ENCODE measurements at places on chromosomes 7 and 10. TPM values are rescaled to one million over a fixed set of nuclear protein-coding genes. Genes with fewer than 3 reads are reported as not detected.

DNA sequence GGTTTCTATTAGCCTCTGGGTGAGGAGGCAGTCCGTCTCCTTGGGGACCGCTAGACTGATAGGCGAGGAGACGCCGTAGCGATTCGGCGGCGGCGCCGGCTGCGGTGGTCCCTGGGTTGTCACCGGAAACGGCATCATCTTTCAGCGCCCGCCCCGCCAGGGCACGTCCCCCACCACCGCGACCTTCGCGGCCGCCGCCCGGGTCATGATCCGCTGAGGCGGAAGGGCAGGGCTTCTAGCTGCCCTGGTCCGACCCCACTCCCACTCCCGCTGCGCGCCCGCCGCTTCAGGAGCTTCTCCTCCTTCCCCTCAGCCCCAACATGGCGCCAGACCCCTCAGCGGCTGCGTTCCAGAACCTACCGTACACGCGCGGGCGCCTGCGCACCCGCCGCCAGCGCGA lies at the start of gene PAPOLB:
PAPOLB (minus strand) TSS at position 358 of the 400 bp plus-strand sequence; CDS start at position 138, 220 bp downstream.
- DNase-seq, result no peak

Gene SLC26A5
- total RNA-seq, result 0.40 TPM

Gene ELMO1
- total RNA-seq, result 18.4 TPM

Gene VPS37D
- 3.8 TPM for total RNA-seq

DNA sequence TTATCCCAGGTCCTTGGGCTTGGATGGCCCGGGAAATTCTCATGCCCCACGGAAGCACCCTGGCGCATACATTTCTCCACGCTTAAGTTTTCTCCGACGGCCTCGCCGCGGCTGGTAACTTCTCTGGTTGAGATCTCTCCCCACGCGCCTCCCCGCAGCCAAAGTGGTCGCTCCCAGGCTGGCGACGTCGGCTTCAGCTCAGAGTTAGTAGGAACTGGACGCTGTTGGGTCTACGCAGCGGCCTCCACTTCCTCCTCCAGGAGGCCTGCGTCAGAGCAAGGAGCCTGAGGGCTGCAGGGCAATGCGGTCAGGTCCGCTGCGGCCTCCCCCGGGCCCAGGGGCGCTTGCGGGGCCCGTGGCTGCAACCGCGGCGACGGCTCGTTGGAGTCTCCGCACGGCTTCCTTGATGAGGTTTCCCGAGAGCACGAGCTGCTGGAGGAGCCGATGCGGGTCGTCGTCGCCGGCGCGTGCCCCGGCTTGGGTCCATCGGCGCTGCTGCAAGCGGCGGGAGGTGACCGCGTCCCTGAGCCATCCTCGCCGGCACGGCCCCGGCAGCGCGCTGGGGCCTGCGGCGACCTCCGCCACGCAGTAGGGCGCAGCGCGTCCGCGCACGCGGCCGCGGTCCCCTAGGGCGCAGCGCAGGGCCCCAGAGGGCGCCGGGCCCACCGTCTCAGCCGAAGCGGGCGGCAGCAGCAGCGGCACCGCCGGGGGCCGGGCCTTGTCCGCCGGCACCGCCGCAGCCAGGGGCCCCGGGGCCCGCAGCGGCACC lies 744 bp downstream of the FRAT2 start:
- DNase-seq, result no peak

DNA sequence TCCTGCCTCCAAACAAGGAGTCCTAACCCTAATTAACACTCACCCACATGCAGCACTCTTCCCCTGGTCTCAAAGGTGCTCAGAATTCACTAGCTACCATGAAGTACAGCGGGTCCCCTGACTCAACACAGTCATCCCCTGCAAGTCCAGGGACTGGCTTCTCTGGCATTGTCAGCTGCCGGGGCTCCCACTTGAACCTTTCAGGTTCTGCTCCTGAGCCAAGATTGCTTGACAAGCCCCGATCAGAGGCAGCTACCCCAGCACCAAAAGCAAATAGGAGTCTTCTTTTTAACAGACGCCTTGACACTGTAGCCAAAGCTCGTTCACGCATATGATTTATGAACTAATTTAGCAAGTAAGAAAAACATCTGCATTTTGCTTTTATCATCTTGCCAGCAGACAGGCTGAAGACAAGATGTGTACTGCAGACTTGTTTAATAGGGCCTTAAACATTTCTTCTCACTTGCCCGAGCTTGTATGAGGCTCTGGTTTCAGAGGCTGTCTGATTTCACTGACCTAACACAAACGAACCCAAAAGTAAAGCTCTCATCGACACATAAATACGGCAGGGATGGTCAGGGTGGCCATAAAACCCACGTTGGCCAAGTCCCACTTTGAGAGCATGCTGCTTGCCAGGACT lies 67.6 kb upstream of the ADAM12 start:
- peak; percentile 32 for DNase-seq

- no peak for DNase-seq
Measured at GRCh38 chr10:103617602-103618385, 124.3 kb downstream of the NEURL1 start.

Gene STOX1
- total RNA-seq, result 2.5 TPM

- DNase-seq, result no peak
Measured at GRCh38 chr7:128010391-128011127, 20.7 kb downstream of the LRRC4 start.

DNA sequence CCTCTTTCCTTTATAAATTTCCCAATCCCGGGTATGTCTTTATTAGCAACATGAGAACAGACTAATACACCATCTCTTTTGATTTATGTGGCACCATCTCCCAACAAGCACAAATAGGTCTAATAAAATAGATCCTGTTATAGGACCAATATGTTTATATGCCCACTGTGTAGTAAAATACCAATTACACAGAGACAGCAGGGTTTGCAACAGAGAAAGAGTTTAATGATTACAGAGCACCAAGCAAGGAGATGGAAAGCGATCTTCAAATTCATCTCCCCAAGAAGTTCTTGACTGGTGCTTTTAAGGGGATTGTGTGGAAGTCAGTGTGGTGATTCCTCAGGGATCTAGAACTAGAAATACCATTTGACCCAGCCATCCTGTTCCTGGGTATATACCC lies 33.5 kb upstream of the TECTB start:
- no peak for DNase-seq

Gene DNAJC2
- total RNA-seq, result 44.2 TPM

DNA sequence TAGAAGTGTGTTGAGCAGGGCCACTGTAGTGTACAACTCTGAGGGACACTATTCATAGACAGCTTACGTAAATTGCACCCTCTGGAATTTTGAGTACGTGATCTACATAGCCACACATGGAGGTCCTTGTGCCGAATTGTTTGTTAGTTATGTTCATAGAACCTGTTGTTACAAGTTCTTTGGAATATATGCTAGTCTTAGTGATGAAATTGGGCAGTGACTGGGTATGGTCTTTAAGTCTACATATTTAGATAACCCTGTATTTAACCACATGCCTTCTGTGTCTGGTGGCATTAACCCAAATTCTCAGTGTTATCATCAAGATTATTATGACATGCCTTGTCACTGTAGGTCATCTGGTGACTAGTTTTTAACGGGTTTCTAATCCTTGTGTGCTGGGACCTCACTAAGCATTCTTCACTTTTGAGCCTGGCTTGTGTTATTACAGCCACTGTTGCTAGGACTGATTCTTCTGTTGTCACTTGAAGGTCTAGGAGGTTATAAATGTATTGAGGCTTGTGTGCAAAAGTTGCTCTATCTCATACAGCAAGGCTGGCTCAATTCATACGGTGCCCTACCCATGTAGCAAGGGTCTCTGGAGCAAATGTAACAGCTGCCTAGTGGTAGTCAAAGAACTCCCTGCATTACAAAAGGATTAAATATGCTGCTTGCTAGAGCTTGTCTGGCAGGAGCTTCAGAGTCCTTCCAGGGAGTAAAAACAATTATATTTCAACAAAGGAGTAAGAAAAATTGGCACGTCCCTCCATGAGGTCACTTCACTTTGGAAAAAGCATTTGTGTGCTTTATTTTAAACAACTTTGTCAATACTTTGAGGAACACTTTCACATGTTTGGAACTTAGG lies 65.4 kb downstream of the CDK14 start:
- no peak for DNase-seq

Gene FAM107B
- 26.2 TPM for total RNA-seq

- DNase-seq, result no peak
Measured at GRCh38 chr7:81886211-81886764, 116.4 kb upstream of the HGF start.

DNA sequence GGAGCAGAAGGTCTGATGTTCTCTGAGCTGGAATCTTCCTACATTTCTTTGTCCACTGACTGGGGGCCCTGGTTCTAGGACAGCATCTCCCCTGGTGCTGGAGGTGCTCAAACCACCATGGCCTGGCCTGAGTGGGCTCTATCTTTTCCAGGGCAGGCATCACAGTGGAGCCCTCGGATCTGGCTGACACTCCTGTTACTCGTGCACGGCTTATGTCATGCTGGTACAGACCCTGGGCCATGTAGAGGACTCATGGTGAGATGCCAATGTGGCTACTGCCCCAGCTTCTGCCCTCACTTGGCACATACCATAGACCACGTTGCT lies 96.0 kb downstream of the HIPK2 start:
- no peak for DNase-seq

- DNase-seq, result no peak
Measured at GRCh38 chr7:30453921-30454320, 24.7 kb downstream of the NOD1 start.

DNA sequence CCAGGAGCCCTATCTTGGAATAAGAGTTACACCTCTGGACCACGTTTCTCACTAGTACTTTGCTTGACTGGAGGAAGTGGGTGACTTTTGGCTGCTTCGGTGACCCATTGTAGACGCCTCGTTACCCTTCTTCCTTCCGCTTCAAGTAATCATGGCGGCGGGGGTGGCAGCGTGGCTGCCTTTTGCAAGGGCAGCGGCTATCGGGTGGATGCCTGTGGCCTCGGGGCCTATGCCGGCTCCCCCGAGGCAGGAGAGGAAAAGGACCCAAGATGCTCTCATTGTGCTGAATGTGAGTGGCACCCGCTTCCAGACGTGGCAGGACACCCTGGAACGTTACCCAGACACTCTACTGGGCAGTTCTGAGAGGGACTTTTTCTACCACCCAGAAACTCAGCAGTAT lies 1.5 kb downstream of the KCND2 start:
- DNase-seq, result no peak

GRCh38 chr7:45020915-45021314 lies 20.9 kb downstream of the CCM2 start:
- DNase-seq, result no peak

- DNase-seq, result peak; percentile 34
Measured at GRCh38 chr7:103447073-103447960, 1.3 kb upstream of the SLC26A5 start.

DNA sequence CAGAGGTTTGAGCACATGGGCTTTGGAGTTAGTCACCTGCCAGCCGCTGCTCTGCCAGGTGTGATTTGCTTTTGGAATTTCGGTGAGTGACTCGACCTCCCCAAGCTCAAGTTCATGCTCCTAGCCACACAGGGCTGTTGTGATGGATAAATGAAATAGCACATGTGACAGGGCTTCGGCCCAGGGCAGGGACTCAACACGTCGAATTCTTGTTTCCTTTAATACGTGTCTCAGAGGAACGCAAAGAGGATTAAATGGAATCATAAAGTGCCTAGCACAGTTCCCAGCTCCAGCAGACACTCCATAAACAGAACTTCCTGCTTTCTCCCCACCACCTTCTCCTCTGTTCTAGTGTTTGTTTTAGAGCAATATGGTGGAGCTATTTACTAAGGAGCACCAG lies 88.3 kb upstream of the CHST15 start:
- DNase-seq, result no peak

DNA sequence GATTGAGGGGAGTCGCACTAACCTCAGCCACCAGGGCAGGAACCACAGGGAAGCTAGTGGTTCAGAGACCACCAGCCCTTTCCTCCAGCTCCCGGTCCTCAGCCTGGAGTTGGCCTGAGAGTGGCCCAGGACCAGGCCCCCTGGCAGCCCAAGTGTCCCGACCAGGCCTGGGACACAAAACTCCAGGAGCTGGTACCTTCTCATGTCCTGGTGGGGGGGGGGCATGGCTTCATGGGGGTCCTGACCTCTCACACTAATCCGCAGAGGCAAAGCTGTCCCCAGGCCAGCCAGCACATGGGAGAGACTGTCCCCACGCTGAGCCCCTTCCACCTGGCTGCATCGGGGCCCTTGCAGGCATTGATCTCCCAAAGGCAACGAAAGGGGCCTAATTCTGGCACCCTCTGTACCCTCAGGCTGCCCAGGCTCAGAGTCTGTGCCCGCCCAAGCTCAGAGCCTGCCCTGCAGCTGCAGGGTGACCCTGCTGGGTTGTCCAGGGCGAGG lies 28.2 kb downstream of the GPRIN2 start:
- DNase-seq, result no peak

Gene ARPC1B
- 61.8 TPM for total RNA-seq

Gene IDI2
- total RNA-seq, result not detected

DNA sequence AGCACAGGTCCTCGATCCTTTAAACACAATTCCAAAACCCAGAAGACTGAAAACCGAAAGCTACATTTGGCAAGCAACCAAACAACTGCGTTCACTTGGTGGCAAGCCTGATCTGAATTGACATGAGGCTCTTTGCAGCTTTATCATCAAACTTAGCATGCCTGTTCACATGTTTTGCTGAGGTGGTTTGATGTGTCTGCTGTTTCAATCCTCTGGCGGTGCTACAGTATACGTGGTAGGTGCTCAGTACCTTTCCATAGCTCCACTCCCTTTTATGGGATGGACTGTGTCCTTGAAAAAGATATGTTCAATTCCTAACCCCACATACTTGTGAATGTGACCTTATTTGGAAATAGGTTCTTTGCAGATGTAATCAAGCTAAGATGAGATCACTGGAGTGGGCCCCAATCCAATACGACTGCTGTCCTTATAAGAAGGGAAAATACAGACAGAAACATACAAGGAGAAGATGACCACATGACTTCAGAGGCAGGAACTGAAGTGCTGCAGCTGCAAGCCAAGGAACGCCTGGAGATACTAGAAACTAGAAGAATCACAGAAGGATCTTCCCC lies 33.4 kb downstream of the CCDC6 start:
- DNase-seq, result no peak

DNA sequence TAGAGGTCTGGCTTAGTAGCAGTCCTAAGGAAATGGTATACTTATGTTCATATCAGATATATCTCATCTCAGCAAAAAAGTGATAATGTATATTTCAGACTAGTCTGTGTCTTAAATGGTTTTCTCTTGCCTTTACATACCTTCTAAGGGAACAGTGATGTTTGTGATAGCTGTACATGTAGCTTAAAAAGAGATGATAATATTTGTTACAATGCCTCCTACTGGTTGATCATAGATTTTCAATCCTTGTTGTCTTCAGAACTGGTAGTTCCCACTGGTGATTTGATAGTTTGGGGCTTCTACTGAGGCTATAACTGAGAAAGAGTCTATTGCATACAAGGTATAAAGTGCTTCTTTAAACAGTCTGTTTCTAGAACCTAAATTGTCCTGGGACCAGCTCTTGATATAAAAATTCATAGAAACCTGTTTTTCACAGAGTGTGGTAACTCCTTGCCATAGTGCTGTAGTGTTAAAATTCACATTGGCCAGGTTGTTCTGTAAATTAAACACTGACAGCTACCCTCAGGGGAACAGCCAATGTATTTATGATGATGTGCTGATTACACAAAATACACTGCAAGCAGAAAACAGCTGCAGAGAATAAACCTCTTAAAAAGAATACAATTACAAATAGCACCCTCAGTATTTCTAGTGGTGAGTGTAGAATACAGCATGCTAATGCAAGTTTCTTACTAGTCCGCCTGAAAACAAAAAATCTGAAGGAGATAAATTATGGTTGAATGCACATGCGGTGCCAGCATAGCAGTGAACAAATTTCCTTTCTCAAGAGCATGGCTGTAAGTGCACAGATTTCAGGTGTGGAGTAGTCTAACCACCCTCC lies 90.3 kb downstream of the BTRC start:
- DNase-seq, result no peak

Measured in H1 (cell line).